ENCODE measurements at places on chromosomes 13 and 19.

DNA sequence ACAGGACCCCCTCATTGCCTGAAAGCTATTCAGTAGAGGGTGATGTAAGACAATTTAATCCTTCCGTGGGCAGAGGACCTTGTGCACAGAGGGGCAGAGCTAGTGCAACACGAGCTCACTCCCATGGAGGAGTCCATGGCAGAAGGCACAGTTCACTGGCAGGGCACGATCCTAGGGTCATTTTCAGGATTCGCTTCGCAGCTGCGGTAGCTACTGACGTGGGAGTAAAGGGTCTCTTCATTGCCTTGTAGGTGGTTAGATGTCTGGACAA lies 207.8 kb downstream of the FOXO1 start:
- DNase-seq = no peak

GRCh38 chr19:53785196-53785889 lies 38.8 kb downstream of the NLRP12 start:
- DNase-seq = no peak

DNA sequence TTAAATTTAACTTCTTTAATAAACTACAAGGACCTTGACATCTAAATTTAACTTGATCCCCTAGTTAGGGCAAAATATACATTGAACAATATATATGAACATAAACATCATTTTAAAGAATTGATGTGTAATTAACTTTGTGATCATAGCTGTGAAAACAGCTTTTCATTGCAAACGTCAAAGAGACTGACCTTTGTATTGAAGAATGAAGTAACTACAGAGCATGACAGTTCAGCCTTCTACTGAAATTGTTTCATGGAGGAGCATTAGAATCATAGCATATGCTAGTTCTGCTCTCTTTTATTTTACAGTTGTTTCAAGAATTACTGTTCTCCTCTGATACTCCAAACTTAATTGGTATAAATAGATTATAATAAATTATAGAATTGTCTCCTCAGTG lies 123.4 kb upstream of the PRR20A start:
- no peak for DNase-seq

- DNase-seq = no peak
These were observed 417.9 kb downstream of the GPC5 start for GRCh38 chr13:91816263-91816807.

GRCh38 chr13:39020853-39021462 lies 16.9 kb downstream of the PROSER1 start:
- no peak for DNase-seq
